ENCODE measurements at places on chromosomes 7 and 10. TPM values are rescaled to one million over a fixed set of nuclear protein-coding genes. Genes with fewer than 3 reads are reported as not detected.
A peak's percentile ranks its signal among the peaks of the same experiment; 100 is the strongest.

GRCh38 chr7:76211216-76211615 lies 9.5 kb downstream of the SRRM3 start:
- H3K4me3 ChIP-seq: no peak overlapping the region
- no peak overlapping the region for H3K27ac ChIP-seq
- DNase-seq: no peak
- no peaks in the 10 kb centered on the region for H3K27me3 ChIP-seq
- H3K36me3 ChIP-seq: no peaks in the 10 kb centered on the region

- H3K27ac ChIP-seq: no peak overlapping the region
- no peak for DNase-seq
- H3K4me1 ChIP-seq: no peaks in the 10 kb centered on the region
- no peaks in the 10 kb centered on the region for H3K27me3 ChIP-seq
- H3K36me3 ChIP-seq: no peaks in the 10 kb centered on the region
- no peak overlapping the region for H3K4me3 ChIP-seq
Measured at GRCh38 chr10:107686095-107686494, 521.6 kb upstream of the SORCS1 start.

DNA sequence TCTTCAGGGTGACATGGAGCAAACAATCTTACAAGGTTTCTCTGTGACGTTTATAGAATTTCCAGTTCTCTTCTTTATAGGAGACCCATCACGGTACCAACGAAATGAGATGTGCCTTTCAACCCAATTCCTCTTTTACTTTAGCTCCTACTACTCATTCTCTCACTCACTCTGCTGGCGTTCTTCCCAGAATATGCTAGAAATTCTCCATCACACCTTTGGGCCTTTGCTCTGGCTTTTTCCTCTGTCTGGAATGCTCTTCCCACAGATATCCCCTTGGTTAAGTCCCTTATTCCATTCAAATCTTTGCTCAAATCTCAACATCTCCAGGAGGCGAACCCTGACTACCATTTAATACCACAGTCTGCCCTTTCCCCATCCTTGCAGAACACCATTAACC lies 39.0 kb downstream of the SEMA3C start:
- no peak overlapping the region for H3K4me3 ChIP-seq
- no peak overlapping the region for H3K27ac ChIP-seq
- H3K36me3 ChIP-seq: no peaks in the 10 kb centered on the region
- no peak for DNase-seq
- no peaks in the 10 kb centered on the region for H3K27me3 ChIP-seq

GRCh38 chr7:7321681-7322080 lies 139.3 kb downstream of the C1GALT1 start:
- H3K4me1 ChIP-seq: peaks cover 11% of the 10 kb centered on the region
- H3K4me3 ChIP-seq: no peak overlapping the region
- no peaks in the 10 kb centered on the region for H3K36me3 ChIP-seq
- no peaks in the 10 kb centered on the region for H3K27me3 ChIP-seq
- DNase-seq: peak; percentile 54

The NPY gene
- total RNA-seq: not detected

The MGMT gene
- 20.7 TPM for total RNA-seq

The ZNF727 gene
- total RNA-seq: not detected

Measured in HepG2 (cell line).